ENCODE measurements at places on chromosomes 6 and 20.

GRCh38 chr6:8844968-8845367 is 409.6 kb upstream of the SLC35B3 start:
- H3K27me3 ChIP-seq = no peaks in the 10 kb centered on the region
- H3K4me1 ChIP-seq = no peaks in the 10 kb centered on the region
- no peaks in the 10 kb centered on the region for H3K36me3 ChIP-seq
- no peak overlapping the region for H3K27ac ChIP-seq
- no peak overlapping the region for H3K4me3 ChIP-seq

DNA sequence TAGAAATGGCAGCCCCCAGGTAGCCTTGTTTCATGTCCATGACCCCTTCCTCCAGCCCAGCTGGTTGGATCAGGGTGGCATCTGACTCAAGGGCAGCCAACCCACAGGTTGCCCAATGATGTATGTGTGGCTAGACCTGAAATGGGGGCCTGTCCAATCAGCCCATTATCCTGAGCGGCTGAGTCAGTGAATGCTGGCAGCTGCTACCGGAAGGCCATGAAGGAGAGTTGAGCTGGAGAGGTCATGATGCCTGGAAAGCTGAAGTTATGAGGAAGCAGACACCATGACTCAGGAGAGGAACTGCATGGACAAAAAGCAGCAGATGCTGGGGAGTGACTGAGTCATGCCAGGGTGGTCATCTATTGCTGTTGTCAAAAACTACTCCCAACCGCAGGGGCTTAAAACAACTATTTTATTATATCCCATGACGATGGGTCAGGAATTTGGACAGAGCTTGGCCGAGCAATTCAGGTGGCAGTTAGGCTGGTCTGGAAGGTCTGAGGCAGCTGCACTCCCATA is 67.3 kb downstream of the MDGA1 start:
- H3K27ac ChIP-seq = peak overlapping the region; percentile 84
- H3K4me3 ChIP-seq = no peak overlapping the region
- H3K36me3 ChIP-seq = no peaks in the 10 kb centered on the region
- DNase-seq = peak; percentile 97

- no peaks in the 10 kb centered on the region for H3K36me3 ChIP-seq
- no peaks in the 10 kb centered on the region for H3K4me1 ChIP-seq
- no peak overlapping the region for H3K27ac ChIP-seq
- no peak for DNase-seq
Measured at GRCh38 chr6:16383607-16384206, 145.3 kb downstream of the GMPR start.

DNA sequence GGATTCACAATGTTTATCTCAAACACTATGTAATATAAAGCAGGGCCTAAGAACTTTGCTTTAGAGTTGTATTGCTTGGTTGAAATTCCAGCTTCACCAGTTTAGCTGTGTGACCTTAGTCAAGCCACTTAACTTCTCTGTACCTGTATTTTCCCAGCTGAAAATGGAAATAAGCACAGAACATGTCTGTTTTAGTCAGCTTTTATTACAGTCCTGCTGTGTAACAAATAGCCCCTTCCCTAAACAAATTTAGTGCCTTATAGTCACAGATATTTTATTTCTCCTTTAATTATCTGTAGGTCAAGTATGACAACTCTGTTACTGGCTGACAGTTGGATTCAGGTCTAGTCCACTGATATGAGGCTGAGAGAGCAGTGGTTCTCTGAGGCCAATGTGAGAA is 56.0 kb upstream of the JAG1 start:
- peaks cover 15% of the 10 kb centered on the region for H3K4me1 ChIP-seq
- no peak for DNase-seq
- H3K4me3 ChIP-seq = no peak overlapping the region
- H3K27ac ChIP-seq = no peak overlapping the region
- H3K27me3 ChIP-seq = no peaks in the 10 kb centered on the region
- no peaks in the 10 kb centered on the region for H3K36me3 ChIP-seq

- H3K4me3 ChIP-seq = no peak overlapping the region
- H3K4me1 ChIP-seq = no peaks in the 10 kb centered on the region
- DNase-seq = no peak
- no peaks in the 10 kb centered on the region for H3K27me3 ChIP-seq
- peaks cover 40% of the 10 kb centered on the region for H3K36me3 ChIP-seq
Measured at GRCh38 chr6:31639043-31639442, 13.4 kb downstream of the BAG6 start.

DNA sequence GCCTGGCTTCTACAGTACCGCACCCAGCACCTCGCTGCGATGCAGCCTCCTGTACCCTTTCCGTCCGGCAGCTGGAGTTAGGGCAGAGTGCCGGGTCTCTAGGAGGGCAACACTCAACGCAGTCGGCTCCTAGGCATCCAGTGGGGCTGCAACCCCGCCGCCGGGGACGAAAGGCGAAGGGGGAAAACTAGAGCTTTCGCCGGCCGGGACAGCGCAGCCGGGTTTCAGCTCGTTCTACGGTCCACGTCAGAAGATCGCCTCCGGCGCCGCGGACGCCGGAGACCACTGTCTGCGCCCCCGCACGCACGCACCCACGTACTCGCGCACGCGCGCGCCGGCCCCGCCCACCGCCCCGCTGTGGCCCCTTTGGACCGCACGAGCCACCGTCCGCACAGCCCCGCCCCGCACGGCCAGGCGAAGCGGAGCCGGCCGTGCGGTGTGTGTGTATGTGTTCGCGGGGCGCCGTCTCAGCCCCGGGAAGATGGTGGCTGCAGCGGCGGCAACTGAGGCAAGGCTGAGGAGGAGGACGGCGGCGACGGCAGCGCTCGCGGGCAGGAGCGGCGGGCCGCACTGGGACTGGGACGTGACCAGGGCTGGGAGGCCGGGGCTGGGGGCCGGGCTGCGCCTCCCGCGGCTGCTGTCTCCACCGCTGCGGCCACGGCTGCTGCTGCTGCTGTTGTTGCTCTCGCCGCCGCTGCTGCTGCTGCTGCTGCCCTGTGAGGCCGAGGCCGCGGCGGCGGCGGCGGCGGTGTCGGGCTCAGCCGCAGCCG is at the start of gene ATRN:
Gene ATRN, plus strand, starts transcription at position 392 of the 770 bp plus-strand sequence. Its CDS starts 90 bp downstream, at position 482.
- H3K4me1 ChIP-seq = peaks cover 11% of the 10 kb centered on the region
- H3K27me3 ChIP-seq = peaks cover 10% of the 10 kb centered on the region
- peak; percentile 93 for DNase-seq
- peak within 1 kb of the TSS; percentile 79 for H3K4me3 ChIP-seq

GRCh38 chr20:48492015-48492714 is 335.6 kb downstream of the PREX1 start:
- H3K4me3 ChIP-seq = no peak overlapping the region
- H3K4me1 ChIP-seq = no peaks in the 10 kb centered on the region
- no peaks in the 10 kb centered on the region for H3K36me3 ChIP-seq
- H3K27me3 ChIP-seq = no peaks in the 10 kb centered on the region
- no peak overlapping the region for H3K27ac ChIP-seq

GRCh38 chr20:50920997-50921396 is 10.2 kb downstream of the ADNP start:
- no peaks in the 10 kb centered on the region for H3K27me3 ChIP-seq
- no peak for DNase-seq
- H3K36me3 ChIP-seq = peaks cover 4% of the 10 kb centered on the region

- no peaks in the 10 kb centered on the region for H3K27me3 ChIP-seq
- no peaks in the 10 kb centered on the region for H3K36me3 ChIP-seq
- no peak for DNase-seq
- no peak overlapping the region for H3K27ac ChIP-seq
- no peak overlapping the region for H3K4me3 ChIP-seq
- H3K4me1 ChIP-seq = no peaks in the 10 kb centered on the region
Measured at GRCh38 chr6:138857775-138858174, 61.9 kb downstream of the ECT2L start.

DNA sequence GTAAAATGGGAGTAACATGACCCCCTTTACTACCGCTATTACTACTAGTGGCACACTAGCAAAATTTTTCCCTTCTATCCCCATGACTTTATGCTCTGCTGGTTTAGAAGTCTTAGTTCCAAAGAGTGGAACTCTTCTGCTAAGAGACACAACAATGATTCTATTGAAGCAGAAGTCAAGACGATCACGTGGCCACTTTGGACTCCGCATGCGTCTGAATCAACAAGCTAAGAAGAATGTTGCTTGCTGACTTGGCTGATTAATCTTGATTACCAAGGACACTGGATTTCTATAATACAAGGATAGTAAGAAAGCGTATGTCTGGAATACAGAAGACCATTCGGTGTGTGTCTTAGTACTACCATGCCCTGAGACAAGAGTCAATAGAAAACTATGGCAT is 244.7 kb upstream of the BTBD3 start:
- no peak for DNase-seq
- H3K27me3 ChIP-seq = no peaks in the 10 kb centered on the region
- no peak overlapping the region for H3K4me3 ChIP-seq
- H3K4me1 ChIP-seq = no peaks in the 10 kb centered on the region
- H3K27ac ChIP-seq = no peak overlapping the region
- H3K36me3 ChIP-seq = no peaks in the 10 kb centered on the region
